ENCODE measurements at places on chromosomes 6 and 20.

DNA sequence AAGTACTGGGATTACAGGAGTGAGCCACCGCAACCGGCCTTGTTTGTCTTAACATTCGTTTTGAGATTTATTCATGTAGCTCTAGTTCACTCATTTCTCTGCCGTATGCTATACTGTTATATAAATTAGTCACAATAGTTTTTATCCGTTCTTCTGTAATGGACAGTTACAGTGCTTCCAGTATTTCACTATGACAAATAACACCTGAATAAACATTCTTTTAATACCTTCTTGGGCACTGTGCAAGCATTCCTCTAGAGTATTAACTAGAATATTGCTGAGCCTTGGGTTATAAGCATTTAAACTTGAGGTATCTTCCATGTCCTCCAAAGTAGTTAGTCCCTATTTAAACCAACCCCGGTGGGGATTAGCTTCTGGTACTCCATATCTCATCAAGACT lies 45.6 kb downstream of the STK38 start:
- DNase-seq = no peak

- DNase-seq = no peak
Observed at GRCh38 chr20:48149902-48150301, 364.6 kb upstream of the SULF2 start.

- no peak for DNase-seq
Observed at GRCh38 chr20:56285496-56285895, 37.0 kb downstream of the MC3R start.

GRCh38 chr6:35224720-35225119 lies 11.0 kb downstream of the SCUBE3 start:
- DNase-seq = no peak

GRCh38 chr6:24537771-24538385 lies 43.1 kb downstream of the ALDH5A1 start:
- DNase-seq = no peak

- DNase-seq = no peak
Observed at GRCh38 chr20:25085756-25086495, 4.0 kb upstream of the VSX1 start.

- no peak for DNase-seq
Observed at GRCh38 chr20:30489614-30490003, 767.9 kb upstream of the DEFB115 start.

DNA sequence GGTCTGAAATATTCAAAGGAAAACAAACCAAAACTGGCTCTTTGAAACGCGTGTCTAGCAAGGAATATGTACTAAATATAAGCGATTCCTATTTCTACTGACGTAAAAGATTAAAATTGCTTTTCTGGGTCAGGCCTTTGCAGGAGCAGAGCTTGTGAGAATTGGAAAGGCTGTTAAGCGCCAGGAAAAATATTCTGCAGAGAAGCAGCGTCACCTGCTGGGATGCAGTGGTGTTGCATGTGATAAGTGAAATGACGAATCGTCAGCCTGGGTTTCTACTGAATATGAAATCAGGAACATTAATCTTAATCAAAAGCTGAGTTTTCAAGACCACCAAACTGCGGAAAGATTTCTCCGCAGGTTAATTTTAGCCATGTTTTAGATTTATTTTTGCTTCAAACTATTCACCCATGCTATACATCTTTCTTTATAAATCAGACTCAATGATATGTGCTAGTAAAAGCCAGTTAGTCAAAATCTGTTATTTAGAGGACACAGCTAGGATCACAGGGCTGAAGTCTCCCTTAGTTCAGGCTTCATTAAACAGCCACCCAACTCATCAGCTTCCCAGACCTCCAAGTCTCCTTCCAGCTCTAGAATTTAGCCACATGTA lies 67.4 kb downstream of the ALDH8A1 start:
- no peak for DNase-seq

GRCh38 chr20:1820138-1821079 lies 74.8 kb upstream of the SIRPA start:
- no peak for DNase-seq

GRCh38 chr6:106084106-106084988 lies 1.8 kb upstream of the PRDM1 start:
- DNase-seq = no peak

- DNase-seq = peak; percentile 3
Observed at GRCh38 chr6:112286010-112286409, 31.6 kb upstream of the LAMA4 start.

- no peak for DNase-seq
Observed at GRCh38 chr20:63215101-63216040, 560 bp downstream of the YTHDF1 start.

DNA sequence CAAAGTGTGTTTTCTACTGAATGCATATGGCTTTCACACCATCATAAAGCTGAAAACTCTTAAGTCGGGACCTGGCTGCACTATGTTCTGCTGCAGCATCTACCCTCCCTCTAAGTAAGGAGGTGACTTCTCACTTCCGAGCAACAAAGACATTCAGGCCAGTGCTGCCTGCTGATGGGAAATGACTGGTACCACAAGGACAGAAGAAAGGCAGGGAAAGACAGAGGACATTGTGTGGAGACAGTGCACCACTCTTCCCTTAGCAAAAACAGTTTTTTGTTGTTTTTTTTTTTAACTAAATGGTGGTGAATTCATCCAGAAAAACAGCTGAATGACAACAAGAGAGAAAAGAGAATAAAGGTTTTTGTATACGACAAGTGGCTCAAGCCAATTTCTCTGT lies 81.5 kb downstream of the MAP7 start:
- DNase-seq = no peak

DNA sequence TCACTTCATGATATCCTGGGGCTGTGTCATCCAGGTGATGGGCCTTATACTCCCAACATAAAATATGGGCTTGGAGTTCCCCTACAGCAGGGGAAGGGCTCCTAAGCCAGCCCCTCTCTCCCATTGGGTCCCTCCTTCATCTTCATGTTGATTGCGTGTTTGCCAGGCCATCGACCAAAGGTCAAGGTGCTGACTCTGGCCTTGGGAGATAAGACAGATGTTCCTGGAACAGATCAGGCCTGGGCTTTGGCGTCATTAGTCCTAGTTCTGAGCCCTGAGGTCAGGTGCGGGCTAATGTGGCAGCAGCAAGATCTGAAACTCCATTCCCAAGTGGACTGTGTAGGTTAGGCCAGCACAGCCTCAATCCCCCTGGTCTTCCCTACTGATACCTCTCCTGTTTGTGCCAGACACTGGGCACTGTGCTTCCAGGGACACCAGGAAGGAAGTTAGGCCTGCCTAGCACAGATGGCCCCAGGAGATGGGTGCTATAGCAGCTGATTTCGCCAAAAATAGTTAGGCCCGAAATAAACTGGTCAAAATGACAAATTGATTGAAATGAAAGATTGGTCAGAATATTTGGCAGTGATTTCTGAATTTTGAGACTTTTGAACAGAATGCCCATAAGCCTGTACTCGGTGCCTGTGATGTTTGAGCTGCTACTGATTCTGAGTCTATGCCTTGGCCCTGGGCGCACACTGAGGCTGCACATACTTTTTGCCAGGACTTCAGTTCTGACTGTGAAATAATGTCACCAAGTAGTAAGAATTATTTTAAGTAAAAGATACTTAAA lies 28.8 kb downstream of the EPB41L1 start:
- no peak for DNase-seq

Measured in stimulated activated CD8-positive, alpha-beta memory T cell treated with anti-CD3 and anti-CD28 coated beads, Interleukin-7, amount 100 ng/mL, for 1 hour (primary cell).